ENCODE measurements at places on chromosomes 4 and X.

DNA sequence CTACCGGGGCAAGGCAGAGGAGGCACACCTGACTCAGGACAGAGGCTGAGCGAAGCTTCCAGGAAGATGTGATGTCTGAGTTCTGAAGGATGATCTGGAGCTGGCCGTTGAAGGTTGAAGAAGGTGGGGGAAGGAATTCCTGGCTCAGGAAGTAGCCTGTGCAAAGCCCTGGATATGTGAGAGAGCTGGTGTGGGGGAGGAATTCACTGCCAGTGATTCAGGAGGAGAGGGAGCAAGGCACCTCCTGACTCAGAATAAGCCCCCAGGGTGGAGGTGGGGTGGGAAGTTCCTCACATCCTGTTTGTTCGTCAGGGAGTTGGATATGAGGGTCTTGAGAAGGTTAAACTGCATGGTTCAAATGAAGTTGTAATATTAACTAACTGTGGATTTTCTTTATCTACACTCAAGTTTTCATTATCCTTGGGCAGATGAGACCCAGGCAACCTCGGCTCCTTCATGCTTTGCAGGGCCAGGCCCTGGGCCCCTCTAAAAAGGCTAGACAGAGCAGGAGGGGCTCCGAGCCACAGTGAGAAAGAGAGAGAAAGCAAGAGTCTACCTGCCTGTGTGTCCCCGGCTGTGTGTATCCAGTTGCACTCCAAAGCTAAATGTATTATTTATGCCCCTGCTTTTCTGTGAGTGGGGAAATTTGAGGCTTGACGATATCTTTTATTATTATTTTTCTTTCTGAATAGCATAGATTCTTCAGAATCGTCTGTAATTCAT lies 7.1 kb downstream of the NHSL2 start:
- DNase-seq = no peak

GRCh38 chr4:173051716-173052115 lies 116.9 kb upstream of the GALNT7 start:
- no peak for DNase-seq

DNA sequence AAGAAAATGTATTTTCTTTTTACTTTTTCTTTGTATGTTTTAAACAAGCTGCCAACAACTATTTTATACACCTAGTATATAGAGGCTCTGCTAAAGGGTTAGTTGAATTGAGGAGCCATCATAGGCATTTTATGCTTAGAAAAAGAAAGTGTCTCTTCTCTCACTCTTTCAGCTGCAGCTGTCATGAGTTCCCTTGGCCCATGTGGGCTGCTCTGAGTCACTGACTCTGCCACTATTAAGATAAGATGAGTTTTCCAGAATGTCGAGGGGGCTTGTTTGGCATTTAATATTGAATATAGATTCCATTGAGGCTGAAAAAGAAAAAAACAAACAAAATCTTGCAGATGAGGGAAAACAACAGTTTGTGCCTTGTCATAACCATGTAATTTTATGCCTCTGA lies 126.0 kb upstream of the PAQR3 start:
- DNase-seq = no peak

DNA sequence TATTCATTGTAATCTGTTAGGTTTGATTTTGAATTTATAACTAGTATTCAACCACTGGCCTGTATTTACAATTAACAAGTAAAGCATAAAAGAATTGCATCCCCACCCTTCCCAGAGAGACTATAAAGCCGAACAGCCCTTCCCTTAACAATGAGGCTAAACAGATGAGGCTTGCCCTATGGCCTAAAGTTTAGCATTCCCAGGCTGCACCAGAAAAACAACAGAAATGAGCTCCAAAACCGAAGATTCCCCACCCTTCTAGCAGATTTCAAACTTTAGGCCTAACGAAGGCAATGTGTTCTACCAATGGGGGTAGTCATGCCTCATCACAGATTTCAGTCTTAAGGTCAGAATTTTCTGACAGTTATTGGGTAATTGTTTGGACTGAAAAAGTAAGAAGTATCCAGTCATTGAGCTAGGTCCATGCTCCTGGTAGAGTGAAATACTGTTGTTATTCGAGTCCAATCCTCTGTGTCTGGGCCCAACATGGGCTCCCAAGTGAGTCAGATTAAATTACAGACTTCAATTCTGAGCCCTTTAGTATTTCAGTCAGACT lies 197.6 kb downstream of the ANTXR2 start:
- no peak for DNase-seq

- peak; percentile 90 for DNase-seq
Observed at GRCh38 chr4:17494258-17495190, 17.4 kb downstream of the QDPR start.

GRCh38 chrX:8273451-8273895 lies 102.4 kb upstream of the VCX2 start:
- no peak for DNase-seq

GRCh38 chr4:23860919-23861318 lies 28.9 kb downstream of the PPARGC1A start:
- no peak for DNase-seq

DNA sequence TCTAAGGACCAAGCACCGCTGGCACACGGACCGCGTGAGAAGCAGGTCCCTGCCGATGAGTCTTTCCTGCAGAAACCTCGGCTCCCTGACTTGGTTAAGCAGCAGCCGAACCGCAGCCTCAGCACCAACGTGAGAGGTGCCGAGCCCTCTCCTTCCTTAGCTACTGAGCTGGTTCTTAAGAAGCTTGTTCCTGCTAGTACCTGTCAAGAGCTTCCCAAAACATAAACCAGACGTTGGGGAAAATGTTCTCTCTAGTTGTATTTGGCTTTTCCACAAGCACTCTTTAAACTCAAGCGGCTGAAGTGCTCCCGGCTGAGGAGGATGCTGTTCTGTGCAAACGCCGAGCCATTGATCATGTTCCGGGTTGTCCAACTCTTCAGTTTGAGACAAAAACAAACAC lies 29.3 kb upstream of the TLR3 start:
- DNase-seq = no peak

DNA sequence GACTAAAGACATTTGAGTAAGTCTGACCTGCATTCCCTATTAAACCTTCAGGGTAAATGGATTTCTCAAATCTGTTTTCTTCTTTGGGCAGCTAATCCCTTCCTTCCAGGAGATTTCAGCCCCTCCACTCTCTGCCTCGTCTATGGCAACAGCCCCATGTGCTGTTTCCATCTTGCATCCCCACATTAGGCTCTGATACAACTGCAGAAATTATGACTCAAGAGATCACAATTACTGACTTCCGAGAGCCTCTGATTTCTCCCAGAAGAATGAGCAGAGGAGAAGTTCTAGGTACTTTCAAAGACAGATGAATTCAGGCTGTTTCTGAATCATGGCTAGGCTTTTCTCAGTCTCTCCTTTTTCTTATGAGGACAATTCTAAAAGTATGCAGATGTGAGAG lies 38.7 kb downstream of the RAI2 start:
- no peak for DNase-seq

DNA sequence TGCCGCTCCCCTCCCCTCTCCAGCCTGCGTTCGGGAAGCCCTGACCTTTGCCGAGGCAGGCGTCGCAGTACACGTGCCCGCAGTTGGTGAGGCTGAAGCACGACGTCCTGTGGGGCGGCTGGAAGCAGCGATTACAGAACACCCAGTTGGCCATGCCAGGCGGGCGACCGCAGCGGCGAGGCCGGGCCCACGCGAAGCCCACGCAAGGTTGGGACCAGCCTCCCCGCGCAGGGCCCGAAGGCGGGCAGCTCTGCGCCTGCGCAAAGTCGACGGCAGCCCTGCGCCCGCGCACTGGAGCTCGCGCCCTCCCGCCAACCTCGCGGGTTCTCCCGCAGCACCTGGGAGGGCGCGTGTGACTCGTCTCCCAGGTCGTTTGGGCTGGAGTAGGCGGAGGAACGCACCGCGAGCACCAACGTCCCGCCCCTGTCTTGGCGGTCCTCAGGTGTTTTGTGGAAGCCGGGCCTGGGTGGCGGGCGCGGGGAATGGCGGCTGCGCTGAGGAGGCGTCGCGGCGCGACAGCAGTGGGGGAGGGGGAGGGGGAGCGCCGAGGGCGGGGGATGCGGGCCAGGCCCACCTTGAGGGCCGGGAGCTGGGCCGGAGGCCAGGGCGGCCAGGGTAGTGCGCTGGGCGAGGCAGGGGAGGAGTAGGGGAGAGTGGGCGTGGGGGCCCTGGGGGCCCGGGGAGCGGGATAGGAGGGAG lies at the start of gene RNF212:
TSS of gene RNF212 (minus strand) at position 254 of the 699 bp plus-strand sequence. CDS start at position 154, 100 bp downstream.
- no peak for DNase-seq

DNA sequence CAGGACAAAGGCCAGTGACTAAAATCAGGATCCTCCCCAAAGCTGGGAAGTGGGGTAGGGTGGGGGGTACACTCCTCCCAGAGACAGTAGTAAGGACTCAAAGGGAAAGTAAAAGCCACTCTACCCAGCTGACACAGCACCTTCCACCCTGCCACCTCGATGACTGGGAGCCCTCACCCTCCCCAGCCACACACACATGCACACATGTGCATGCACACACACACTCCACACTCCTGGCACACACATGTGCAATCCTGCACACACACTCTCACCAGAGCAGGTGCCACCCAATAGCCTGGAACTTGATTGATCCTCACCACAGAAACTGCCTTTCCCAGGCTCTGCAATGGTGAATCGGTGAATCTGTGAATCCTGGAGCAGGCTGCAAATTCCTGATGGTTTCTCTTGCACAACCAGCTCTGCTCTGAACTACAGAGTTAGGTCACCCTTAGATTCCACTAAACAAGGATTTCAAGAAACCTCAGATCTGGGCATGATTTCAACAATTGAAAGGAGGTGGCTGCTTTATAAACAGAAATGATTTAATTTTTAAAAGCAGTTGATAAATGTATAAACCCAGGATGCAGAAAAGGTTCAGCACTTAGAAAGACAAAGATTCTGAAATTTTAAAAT lies 21.5 kb downstream of the AMOT start:
- no peak for DNase-seq

GRCh38 chrX:28058901-28059300 lies 77.7 kb upstream of the DCAF8L1 start:
- DNase-seq = no peak

DNA sequence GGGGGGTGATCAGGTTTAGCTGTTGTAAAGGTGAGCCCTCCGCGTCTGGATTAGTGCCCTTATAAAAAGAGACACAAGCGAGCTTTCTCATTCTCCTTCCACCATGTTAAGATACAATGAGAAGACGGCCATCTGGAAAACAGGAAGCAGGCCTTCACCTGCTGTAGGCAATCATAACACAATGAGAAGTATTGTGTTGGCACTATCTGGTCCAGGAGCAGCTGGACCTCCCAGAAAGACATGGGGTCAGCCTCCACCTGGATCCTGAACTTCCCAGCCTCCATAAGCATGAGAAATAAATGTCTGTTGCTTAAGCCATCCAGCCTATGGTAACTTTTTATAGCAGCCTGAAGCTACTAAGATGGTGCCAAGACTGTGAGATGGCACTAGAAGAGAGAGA lies 8.6 kb upstream of the SMIM20 start:
- no peak for DNase-seq

GRCh38 chrX:40146262-40147125 lies 48.7 kb upstream of the BCOR start:
- peak; percentile 29 for DNase-seq
